ENCODE measurements at places on chromosomes 5 and 9.

DNA sequence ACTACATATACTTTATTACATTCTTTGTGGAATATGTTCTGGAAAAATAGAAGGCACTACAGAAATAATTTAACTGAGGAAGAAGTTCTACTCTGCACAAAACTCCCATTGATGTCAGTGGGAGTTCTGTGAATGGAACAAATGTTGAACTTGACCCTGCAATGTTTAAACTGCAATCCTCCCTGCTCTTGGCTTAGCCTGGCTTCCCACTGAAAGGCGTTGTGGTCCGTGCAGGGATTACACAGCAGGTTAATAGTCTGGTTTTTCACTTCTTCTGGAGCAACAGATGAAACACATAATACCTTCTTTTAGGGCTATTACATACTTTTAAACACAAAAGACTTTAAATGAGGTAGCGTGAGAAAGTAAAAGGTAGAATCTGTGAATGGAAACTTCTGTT is 12.9 kb upstream of the ERBIN start:
- DNase-seq: no peak

GRCh38 chr9:2229109-2229721 is 214.1 kb downstream of the SMARCA2 start:
- no peak for DNase-seq

- peak; percentile 92 for DNase-seq
Measured at GRCh38 chr9:4792572-4793458, at the start of gene RCL1. RCL1 (plus strand) TSS chr9:4792944; CDS start chr9:4793092, 148 bp downstream.

GRCh38 chr5:121962958-121963357 is 1.2 kb downstream of the SRFBP1 start:
- no peak for DNase-seq

DNA sequence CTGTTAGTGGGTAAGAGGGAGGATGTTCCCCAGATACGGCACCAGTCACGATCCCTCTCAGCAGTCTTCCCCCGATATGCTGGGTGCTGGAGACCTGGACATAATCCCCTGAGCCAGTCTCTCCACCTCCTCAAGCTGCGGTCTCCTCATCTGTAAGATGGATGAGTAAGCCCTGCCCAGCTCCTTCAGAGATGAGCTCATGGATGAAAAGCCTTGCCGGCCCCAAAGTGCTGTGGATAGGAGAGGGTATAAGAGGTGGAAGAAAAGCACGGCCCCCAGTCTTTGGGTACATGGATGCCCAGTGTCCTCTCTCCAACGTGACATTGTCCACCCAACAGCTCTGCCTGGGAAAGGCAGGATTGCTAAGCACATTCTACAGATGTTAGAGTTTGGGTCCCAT is 4.5 kb downstream of the CAMK2A start:
- no peak for DNase-seq

DNA sequence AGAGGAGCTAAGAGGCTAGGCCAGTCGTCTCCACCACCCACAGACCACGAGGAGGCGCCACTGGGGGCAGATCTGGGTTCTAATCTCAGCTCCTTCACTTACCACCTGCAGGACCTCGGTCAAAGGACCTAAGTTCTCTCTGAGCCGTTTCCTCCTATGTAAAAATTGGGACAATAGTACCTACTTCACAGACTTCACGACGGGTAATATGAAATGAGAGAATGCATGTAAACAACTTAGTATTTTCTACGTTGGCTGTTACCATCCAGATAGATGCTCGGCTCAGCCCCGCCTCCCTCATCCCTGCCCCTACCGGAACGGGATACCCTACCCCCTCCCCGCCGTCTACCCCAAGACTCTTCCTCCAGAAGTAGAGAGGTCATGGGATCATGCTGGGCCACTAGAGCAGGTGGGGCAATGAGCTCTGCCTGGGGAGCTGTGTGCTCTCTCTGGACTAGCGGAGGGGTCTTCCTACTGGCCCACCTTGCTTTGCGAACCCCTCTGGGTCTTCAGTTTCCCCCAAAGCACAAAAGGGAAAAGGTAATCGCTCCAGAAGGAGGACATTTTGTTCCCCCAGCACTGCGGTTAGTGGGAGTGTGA is 541 bp downstream of the GNPDA1 start:
- peak; percentile 14 for DNase-seq

GRCh38 chr5:5560016-5560415 is 137.5 kb downstream of the ICE1 start:
- DNase-seq: no peak

DNA sequence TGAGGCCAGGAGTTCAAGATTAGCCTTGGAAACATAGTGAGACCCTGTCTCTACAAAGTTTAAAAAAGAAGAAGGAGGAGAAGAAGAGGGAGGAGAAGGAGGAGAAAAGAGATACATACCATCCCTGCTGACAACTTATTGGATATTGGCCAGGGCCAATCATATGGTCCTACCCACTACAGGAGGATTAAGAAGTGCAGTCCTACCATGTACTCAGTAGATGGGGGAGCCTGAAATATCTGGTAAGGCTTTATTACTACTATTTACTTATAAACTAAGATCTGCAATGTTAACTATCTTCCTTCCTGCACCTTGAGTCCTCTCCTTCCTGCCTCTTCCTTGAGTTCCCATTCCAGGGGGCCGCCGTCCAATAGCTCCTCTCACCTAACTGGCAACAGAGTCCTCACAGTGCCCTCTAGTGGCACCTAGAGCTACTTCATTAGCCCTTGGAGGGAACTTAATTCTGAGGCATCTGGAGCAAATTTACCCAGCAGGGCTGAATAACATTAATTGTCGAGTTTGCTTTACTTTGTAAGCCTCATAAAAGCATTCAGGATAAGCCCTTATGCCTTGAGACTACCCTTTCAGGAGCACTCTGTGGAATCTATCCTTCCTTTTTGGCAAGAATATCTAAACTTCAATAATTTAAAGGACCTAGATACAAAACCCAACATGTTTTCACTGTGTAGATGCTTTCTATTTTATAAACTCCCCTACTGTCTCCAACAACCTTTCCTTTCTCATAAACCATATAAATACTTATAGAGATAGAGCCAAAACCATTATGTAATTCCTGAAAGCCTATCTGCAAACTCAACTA is 39.1 kb upstream of the RANBP6 start:
- DNase-seq: peak; percentile 76

DNA sequence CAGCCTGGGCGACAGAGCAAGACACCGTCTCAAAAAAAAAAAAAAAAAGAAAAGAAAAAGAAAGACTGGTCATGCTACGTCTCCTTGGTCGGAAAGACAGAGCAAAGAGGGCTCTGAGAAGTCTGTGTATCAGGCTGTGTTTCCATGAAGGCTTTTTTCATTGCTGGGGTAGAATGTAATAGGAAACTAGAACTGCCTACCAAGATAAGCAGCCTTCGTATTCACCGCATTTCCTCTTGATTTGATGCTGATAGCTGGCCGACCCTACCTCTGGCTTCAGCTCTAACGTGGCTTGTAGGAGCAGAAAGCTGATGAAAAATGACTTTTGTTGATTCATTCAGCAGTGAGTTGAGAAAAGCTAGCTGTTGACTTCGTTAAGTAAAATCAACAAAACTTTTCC is 17.4 kb downstream of the SLC1A3 start:
- DNase-seq: no peak

- DNase-seq: no peak
Measured at GRCh38 chr9:12790001-12790400, 15.2 kb downstream of the LURAP1L start.

GRCh38 chr9:706073-706472 is 135.4 kb upstream of the DMRT1 start:
- DNase-seq: no peak

GRCh38 chr5:170393958-170394357 is 4.8 kb upstream of the KCNMB1 start:
- DNase-seq: no peak
